ENCODE measurements at places on chromosomes 3 and 15.
A peak's percentile ranks its signal among the peaks of the same experiment; 100 is the strongest.

GRCh38 chr15:47383102-47383501 is 334.2 kb upstream of the SEMA6D start:
- no peak for DNase-seq

DNA sequence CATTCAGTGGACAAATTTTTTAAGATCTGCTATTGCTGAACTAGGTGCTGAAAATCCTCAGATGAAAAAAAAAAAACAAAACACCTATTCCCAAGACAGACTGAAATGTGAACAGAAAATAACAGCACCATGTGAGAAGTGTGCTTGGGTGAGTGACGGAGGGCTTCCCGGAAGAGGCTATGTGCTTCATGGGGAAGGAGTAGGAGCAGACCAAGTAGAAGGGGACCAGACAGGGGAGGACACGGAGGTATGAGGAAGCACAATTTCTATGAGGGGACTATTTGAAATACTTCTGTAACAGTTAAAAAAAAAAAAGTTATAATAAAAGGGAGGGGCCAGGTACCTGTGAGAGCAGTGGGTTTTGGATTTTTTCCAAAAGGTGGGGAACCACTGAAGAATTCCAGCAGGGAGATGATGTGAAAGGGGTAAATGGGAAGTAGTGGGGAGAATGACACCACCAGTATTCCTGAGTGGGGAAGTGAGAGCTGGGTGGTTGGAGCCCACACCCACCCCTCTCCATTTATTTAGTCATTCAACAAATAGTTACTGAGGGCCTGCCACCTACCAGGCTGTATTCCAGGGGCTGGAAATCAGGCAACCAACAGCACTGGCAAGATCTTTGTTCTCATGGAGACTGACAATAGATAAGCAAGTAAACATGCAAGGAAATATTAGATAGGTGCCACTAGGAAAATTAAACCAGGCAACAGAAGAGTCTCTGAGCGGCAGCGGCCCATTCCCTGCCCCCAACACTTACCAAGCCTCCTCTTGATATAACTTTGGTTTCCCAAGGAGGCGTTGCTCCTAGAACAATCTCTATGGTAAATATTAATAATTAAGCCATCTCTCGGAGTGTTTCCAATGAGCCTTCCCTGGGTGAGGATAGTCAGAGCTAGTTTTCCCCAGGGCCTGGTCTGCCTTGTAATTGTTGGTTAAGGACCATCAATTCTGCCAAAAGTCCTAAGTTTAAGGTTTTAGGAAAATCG is 3.8 kb upstream of the USP3 start:
- DNase-seq = no peak

DNA sequence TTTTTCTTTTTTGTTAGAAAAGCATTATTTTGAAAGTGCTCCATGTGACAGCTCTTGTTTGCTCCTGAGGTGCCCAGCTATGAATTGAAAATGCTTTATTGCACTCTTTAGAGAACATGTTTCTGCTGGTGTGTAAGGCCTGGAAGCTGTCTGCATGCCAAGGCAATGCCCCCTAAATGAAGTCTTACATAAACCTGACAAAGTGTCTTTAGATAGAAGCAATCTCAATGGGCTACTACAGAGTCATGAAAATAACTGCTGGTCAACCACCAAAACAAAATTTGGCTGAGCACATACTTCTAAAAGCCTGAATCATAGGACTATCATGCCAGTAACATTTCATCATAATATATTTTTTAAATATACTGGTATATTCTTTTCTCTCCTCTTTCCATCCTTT is 178.7 kb downstream of the THRB start:
- DNase-seq = no peak

GRCh38 chr15:35379972-35380371 is 166.0 kb downstream of the DPH6 start:
- DNase-seq = no peak

DNA sequence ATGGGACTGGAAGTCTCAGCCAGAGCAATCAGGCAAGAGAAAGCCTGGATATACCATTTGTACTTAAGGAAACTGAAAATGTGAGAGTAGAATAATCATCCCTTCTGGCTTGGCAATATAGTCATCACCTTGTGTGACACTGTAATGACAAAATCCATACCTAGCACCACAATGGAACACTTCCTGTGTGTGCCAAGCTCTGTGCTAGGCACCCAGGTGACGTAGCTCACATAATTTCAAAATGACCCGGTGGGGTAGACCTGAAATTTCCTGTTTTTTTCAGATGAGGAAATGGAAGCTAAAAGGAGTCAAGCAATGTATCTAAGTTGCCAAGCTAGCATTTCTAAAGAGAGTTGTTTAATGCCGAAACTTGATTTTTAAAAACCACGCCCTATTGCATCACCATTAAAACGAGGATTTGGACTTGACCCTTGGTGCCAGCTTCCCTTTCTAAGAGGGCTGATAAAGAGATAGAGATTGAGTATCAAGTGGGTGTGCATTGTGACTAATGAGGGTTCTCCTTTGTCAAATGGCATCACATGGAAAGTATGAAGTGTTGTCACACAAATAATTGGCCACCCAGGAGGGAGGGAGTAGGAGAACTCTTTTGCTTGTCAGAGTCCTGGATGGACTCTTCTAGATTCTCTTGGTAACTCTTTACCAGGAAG is 141.3 kb upstream of the PDZRN3 start:
- DNase-seq = no peak

DNA sequence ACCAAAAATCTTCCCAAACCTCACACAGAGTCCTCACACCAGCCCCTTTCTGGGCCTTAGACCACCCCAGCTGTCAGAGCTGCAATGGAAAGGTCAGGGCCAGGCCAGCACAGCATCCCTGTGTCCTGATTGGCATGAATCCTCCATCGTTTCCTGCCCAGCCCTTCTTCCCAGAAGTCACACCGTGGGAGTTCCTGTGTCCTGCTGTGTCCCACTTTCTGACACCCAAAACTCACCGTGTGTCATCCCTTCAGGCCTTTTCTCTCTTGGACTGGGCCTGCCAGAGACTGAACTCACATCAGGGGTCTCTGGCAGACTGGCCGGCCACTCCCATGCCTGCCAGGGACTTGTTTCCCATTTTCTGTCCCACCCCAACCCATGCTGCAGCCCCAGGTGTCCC is 32.5 kb upstream of the CHRNB4 start:
- DNase-seq = no peak

- DNase-seq = peak; percentile 77
Measured at GRCh38 chr3:25424614-25425013, 3.4 kb upstream of the RARB start.

GRCh38 chr15:90481023-90481422 is 48.7 kb upstream of the CRTC3 start:
- no peak for DNase-seq

DNA sequence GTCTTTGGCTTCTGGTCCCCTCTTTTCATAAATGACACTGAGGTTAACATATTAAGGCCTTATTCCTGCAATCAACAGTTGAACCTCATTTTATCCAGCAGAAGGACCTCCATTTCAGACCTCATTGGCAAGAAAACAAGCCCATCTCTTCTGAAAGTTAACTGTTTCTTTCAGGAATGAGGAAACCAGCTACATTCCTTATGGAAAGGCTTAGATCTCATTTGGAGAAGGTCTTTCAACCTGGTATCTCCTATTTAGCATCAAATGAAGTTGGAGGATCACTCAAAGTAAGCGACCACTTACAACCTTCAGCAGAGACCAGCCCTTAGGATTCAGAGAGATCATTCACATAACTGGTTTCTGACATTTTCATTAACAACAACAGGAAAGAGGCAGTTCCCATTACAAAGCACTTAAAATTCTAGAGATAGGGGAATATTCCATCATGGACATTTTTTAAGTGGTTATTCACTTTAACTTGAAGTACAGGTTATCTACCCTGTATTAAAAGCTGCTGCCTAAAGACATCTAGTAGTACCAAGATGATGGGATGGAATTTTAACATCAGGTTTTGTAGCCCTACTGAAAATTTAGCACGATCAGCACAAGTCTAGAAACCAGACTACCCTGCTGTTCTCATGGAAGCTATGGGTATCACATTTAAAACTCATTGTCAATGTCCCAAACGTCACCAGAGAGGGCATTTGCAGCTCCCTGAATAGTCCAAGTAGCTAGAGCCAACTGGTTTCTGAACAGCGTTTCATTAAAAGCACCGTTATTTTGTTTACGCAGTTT is 30.4 kb downstream of the TFRC start:
- no peak for DNase-seq

DNA sequence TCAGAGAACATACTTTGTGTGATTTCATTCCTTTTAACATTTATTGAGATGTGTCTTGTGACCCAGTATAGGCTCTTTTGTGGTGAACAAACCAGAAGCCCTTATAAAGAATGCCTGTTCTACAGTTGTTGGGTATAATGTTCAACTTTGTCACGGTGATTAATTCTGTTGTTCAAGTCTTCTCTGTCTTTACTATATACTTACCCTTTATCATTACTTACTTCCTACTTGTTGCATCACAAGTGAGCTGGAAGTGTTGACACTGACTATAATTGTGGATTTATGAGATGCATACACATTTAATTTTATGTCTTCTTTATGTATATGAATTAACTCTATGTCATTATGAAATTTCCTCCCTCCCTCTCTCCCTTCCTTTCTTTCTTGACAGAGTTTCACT is 59.7 kb upstream of the TBL1XR1 start:
- DNase-seq = peak; percentile 85

DNA sequence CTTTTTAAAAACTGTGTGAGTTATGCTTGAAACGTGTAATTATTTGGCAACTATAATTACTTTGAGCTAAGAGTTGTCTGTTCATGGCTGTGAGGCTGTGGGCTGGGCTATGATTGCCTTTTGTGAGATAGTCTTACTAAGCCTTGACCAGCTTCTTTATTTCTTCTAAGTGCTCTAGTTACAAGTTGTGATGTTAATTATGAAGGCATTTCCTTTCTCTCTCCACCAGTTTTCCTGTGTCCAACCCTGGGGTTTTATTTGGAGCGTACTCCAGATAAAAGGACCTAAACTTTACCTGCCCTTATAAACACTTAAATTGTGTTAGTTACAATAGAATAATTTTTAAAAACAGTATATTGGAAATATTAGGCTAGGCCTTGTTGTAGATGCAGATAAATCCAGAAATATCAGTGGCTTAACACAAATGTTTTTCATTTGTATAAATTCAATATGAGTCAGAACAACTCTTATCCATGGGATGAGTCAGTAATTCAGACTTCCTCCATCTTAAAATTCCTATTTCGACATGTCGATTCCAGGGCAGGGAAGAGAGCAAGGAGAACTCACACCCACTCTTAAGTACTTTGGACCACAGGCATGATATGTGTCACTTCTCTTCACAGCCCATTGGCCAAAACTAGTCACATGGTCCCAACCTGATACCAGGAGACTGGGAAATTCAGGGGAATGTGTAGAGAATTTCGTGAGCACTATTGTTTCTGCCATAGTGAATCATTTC is 17.0 kb downstream of the TMEM62 start:
- DNase-seq = peak; percentile 99
